ENCODE measurements at places on chromosomes 16 and 17. TPM values are rescaled to one million over a fixed set of nuclear protein-coding genes. Genes with fewer than 3 reads are reported as not detected.

DNA sequence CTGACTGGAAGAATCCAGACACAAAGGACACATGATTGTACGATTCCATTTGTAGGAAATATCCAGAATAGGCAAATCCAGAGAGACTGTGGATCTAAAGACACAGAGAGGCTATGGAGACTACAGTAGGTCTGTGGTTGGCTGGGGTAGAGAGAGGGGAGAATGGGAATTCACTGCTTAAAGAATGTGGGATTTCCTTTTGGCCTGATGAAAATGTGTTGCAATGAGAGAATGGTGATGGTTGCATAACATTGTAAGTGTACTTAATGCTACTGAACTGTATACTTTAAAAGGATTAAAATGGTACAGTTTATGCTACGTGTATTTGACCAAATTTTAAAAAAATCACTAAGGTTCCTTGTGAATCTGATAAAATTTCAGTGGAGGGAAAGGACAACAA lies 62.1 kb downstream of the GPRC5B start:
- H3K27me3 ChIP-seq = no peaks in the 10 kb centered on the region
- no peak for DNase-seq
- H3K4me1 ChIP-seq = no peaks in the 10 kb centered on the region
- H3K36me3 ChIP-seq = no peaks in the 10 kb centered on the region
- H3K4me3 ChIP-seq = no peak overlapping the region
- H3K27ac ChIP-seq = no peak overlapping the region

DNA sequence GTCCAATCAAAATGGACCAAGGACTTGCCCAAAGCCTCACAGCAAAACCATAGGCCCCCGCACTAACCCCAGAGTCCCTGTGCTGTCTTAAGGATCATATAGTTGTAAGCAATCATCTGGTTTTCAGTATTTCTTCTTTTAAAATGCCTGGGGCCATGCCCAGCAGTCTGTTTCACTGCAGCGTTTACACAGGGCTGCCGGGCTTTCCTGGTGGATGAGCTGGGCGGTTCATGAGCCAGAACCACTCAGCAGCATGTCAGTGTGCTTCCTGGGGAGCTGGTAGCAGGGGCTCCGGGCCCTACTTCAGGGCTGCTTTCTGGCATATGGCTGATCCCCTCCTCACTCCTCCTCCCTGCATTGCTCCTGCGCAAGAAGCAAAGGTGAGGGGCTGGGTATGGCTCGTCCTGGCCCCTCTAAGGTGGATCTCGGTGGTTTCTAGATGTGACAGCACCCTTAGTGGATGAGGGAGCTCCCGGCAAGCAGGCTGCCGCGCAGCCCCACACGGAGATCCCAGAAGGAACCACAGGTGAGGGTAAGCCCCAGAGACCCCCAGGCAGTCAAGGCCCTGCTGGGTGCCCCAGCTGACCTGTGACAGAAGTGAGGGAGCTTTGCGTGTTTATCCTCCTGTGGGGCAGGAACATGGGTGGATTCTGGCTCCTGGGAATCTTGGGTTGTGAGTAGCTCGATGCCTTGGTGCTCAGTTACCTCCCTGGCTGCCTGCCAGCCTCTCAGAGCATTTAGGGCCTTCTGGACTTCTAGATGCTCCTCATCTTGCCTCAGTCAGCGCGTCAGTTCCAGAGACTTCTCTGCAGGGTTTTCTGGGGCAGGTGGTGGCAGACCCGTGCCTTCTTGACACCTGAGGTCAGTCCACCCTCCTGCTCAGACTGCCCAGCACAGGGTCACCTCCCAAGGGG lies 24.8 kb upstream of the STH start:
- no peak overlapping the region for H3K27ac ChIP-seq
- peaks cover 45% of the 10 kb centered on the region for H3K27me3 ChIP-seq
- no peak overlapping the region for H3K4me3 ChIP-seq
- DNase-seq = no peak
- no peaks in the 10 kb centered on the region for H3K4me1 ChIP-seq

GRCh38 chr16:58000706-58001676 lies at the start of gene USB1:
USB1 (plus strand) TSS chr16:58001407; CDS start chr16:58001484, 77 bp downstream.
- peak within 1 kb of the TSS; percentile 86 for H3K27ac ChIP-seq
- DNase-seq = peak; percentile 77
- H3K4me1 ChIP-seq = peaks cover 57% of the 10 kb centered on the region

SPATA22 gene
- not detected for total RNA-seq

RASD1 gene
- total RNA-seq = 0.45 TPM
